Tibial artery (tissue), 4 donors: ENCODE measurements at places on chromosomes 12 and 14.

GRCh38 chr14:102511538-102511937 lies 2.0 kb upstream of the ANKRD9 start:
- no peak for DNase-seq

DNA sequence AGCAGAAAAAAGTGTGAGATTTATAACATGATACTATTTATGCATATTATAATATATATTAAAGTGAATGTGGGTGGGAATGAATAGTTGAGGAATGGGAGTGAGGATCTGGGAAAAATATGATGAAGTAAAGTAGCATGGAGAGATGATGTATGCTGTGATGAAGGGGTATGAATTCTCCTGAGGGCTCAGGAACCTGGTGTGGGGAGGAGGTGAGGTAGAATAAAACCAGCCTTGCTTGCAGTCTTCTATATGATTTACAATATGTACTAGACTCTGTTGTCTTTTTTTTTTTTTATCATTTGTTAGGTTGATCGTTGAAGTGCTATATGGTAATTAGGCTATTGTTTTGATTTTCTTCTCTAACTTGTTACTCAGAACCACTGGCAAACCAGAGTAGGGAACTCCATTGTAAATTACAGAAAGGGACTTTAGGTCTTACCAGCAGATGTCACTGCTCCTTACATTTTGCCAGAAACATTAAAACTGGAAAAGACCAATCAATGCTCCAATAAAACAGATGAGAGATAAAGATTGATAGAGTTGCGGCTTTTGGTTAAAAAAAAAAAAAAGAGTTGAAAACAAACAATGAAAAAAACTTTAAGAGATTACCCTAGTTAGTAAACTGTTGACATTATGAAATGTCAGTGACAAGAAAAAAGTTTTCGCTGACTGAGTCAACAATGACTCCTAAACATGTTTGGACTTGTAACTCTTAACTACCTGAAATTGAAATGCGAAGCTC lies 39.9 kb downstream of the ATL1 start:
- DNase-seq: no peak

GRCh38 chr12:69457433-69457832 lies 12.8 kb upstream of the FRS2 start:
- no peak for DNase-seq

DNA sequence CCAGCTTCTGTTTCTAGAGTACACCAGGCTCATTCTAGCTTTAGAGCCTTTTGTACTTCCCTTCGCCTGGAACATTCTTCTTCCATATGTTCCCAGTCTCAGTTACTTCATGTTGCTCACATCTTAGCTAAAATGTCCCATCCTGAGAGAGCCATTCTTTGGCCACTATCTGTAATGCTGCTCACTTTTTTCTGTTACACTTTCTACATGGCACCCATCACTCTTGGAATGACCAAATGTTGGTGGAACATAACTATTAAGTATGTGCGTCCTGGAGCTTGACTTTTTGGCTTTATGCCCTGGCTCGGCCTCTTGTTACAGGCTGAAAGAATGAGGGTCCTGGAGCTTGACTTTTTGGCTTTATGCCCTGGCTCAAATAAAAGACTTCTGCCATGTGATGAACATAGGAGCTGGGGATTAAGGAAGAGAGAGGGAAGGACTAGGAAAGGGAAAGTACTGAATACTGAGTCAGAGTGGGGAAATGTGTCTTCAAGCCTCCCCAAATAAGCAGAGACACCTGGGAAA lies 442.9 kb upstream of the ATP2B1 start:
- DNase-seq: no peak

DNA sequence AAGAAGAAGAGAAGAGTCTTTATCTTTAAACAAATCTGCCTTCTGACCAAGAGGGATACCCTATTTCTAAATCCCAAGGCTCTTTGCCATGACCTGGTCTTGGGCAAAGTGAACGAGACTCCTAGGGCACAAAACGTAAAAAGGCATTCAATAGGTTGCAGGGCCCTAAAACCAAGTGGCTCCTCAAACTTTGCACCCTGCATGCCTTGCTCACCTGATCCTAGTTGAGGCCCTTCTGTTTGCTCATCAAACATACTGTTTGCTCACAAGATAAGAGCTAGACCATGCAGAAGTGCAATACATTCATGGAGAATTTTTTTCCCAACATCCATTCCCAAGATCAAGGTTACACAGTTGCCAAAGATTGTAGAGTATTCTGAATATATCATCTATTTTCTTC lies 7.9 kb upstream of the PRH1 start:
- DNase-seq: no peak

- no peak for DNase-seq
Measured at GRCh38 chr12:59365133-59365532, 230.7 kb upstream of the SLC16A7 start.

GRCh38 chr12:31118347-31119191 lies 44.9 kb downstream of the DDX11 start:
- no peak for DNase-seq

GRCh38 chr14:98877065-98877464 lies 394.9 kb downstream of the BCL11B start:
- no peak for DNase-seq

- DNase-seq: no peak
Measured at GRCh38 chr12:82952946-82953345, 266.2 kb downstream of the TMTC2 start.

DNA sequence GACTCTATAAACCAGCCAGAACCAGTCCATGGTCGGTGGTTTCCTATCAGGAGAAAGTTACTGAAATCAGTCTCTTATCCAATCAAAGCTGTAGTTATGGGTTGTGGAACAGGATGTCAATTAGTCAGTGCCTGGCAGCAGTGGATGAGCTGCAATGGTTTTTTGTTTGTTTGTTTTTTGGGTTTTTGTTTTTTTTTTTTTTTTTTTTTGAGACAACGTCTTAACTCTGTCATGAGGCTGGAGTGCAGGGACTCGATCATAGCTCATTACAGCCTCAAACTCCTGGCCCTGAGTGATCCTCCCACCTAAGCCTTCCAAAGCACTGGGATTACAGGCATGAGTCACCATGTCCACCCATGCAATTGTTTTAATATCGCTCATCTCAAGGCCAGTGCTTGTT lies 113.3 kb upstream of the CAND1 start:
- no peak for DNase-seq

DNA sequence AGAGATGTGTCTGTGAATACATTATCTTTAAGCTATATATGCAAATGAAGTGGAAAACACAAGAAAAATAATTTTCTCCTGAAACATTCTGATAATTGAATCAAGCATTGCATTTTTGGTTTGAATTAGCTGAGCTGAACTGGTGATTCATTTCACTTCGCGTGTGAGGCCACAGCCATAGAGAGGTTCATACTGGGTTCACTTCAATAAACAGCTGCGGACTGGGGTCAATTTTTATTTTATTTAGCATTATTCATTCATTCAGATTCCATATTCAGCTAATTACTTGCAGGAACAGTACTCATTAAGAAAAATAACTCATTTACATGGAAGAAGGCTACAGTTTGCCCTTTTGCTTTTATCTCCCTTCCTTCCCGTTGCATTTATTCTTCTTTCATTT lies 195.2 kb upstream of the LRIG3 start:
- DNase-seq: no peak
